ENCODE measurements at places on chromosomes 12 and 14.

- no peak for DNase-seq
These were observed 111.3 kb downstream of the DAAM1 start for GRCh38 chr14:59299731-59300130.

DNA sequence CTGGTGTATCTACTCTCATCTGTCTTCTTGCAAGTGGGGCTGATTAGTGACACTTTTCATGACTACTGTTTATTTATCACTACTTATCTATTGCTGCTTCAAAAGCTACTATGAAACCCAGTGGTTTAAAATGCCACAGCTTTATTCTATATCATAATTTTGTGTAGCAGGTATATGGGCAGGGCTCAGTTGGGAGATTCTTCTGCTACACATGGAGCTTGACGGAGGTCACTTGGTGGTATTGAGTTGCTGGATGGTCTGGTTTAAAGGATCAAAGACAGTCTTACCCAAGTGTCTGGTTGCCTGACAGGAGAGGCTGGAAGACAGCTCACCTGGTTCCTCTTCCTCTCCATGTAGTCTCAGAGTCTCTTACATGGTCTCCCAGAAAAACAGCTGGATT, 222.7 kb downstream of the TMEM132D start:
- DNase-seq = no peak

DNA sequence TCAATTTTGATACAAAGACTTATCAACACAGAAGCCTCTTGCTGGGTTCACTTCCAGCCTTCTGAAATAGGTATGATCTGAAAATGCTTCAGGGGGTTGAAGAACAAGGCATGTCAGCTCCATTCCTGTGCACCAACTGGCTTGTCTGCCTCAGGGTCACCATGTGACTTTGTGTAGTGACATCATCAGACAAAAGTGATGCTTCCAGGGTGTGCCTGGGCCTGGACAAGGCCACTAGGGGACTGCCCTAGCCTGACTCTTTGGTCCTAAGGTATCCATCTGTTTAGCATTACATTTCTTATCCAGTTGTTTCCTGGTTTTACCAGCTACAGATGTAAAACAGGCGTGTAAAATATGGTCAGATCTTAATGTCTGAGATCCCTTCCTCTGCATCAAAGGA, 155.6 kb downstream of the CAND1 start:
- no peak for DNase-seq

GRCh38 chr14:25677111-25677510, 627.2 kb upstream of the STXBP6 start:
- DNase-seq = no peak

DNA sequence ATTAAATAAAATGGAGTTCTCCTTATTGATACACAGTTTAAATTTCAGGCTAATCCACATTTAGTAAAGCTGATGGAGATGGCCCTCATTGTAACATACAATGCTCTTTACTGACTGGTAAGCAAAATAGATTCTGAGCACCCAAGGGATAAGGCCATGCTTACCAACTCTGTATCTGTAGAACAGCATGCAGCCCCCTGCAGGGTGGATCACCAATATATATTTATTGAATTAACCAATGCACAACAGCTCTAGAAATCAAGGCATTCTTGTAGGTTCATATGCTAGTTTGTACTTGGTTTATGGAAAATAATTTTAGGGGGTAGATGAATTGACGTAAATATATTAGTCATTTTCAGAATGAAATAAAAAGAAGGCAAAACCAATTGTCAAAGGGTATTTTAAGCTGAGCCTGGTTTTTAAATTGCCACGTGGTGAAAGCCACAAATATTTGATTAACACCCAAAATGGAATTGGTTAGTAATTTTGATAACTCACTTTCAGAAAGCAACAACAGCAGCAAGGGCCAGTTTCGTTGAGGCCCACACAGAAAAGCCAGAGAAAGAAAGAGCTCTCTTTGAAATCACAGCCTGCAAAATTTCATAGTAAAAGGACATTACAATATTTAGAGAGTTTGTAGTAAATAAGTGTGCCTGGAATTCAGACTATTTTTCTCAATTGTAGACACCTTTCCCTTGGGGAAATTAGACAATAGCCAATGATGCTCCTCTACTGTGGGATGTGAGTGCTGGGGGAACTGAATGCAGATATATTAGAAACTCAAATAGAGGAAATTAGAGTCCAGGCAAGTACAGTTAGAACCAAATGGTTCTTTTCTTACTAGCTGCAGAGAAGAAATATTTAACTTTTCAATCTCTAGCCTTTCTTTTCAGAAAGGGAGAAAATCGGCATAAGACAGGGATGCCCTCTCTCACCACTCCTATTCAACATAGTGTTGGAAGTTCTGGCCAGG, 216.2 kb upstream of the ABCD2 start:
- DNase-seq = no peak

DNA sequence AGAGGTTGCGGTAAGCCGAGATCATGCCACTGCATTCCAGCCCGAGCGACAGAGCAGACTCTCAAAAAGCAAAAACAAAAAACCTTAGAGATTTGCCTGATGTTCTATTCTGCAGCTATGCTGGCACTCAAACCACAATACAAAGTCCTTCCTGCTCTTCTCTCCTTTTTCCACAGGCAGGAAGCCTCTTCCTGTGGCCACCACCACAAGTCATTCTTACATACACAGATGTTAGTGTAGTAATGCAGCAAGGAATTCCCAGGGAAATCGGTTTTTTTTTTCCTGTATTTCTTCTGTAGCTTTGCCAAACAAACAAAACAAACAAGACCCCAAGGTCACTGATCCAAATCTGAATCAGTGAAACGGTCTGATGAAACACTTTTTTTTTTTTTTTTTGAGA, 104.3 kb downstream of the FIGNL2 start:
- DNase-seq = no peak

- no peak for DNase-seq
These were observed 224.3 kb upstream of the NAV3 start for GRCh38 chr12:77606348-77606747.

GRCh38 chr14:37595809-37596621, 586 bp downstream of the TTC6 start:
- DNase-seq = peak; percentile 26

GRCh38 chr12:107459641-107460040, 226.0 kb upstream of the PWP1 start:
- no peak for DNase-seq

DNA sequence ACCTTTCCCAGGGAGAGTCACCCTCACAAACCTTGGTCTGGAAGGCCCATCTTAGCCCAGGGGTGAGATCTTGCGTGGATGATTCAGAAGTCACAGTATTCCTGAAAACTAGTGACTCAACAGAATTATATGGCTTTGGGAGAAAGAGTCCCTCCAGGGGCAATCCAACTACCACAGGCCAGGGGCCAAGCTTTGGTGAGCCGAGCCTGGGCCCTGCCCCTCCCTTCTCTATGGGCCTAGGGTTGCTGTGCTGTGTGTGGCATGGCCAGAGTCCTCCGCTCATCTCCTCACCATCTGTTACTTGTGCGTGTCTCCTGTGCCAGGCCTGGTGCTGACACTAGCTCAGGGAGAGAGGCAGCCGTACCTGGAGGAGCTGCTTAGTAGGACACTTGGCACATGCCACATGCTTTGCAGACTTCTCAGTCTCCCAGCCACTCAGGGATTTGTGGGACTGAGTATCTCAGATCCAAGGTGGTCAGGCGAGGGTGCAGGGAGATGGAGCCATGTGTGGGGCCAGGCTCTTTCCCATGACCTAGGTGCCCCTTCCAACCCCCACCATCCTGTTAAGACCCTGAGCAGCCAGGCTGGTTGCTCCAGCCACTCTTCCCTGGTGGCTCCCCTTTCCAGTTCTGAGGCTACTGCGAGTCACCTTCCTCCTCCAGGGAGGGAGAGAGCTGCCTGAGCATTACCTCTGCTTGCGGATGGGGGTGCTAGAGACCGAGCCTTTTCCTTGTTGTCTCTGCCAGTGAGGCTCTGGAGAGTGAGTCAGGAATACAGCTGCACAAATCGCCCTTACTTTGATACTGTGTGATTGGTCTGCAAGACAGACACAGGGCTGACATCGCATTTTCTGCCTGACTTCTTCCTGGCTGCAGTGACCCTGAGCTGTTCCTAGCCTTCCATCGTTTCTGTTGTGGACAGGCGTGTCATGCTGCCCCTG, 94.1 kb downstream of the SLC25A47 start:
- DNase-seq = no peak

- peak; percentile 64 for DNase-seq
These were observed 2.6 kb downstream of the SIX4 start for GRCh38 chr14:60721326-60722106.

GRCh38 chr12:102652645-102653313, 172.4 kb upstream of the IGF1 start:
- no peak for DNase-seq

DNA sequence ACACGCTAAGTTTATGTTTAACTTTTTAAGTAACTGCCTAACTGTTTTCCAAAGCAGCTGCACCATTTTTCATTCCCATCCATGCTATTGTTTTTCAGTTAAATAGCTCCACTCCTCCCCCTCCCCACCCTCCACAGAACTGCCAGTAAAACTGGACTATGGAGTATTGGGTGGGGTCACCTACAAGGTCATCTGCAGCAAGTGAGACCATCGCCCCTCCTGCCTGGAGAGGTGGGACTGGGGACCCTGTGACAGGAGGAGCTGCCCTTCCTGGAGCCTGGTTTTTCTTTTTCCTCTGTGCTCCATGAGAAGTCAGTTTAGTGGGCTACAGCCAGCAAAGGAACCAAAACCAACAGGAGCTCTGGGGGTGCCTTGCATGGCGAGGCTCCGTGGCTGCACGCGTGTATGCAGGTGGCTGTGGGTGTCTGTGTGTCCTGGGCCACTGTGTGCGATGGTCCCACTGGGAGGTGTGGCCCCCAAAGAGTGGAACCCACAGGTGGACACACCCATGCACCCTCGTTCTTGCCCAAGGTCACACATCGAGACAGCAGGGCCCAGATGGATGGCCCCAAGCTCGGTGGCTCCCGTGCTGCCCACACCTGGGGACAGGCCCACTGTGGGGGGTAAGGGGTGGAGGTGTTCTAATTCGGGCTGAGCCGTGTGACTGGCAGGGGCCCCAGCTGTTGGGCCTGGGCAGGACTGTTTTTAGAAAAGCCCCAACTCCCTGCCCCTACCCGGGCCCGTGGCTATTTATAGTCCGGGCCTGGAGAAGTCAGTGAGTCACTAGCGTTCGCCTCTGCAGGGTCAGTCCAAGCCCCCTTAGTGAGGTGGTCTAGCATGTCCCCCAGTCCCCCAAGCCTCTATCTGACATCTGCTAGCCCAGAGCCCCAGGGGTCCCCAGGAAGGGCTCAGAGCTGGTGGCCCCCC, 2.3 kb upstream of the ADSS1 start:
- DNase-seq = no peak

DNA sequence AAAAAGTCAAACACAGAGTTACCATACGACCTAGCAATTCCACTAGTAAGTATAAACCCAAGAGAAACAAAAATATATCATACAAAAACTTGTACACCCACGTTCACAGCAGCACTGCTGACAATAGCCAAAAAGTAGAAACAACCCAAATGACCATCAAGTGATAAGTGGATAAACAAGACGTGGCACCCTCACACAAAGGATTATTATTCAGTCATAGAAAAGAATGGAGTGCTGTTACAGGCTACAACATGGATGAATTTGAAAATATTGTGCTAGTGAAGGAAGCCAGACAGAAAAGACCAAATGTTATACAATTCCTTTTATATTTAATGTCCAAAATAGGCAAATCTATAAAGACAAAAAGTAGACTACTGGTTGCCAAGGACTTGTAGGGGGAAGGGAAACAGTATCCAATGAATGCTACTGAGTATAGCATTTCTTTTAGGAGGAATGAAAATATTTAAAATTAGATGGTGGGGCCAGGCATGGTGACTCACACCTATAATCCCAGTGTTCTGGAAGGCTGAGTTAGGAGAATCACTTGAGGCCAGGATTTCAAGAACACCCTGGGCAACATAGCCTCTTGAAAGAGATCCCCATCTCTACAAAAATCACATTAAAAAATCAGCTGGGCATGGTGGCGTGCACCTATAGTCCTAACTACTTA, 41.9 kb downstream of the SPTLC2 start:
- no peak for DNase-seq

- no peak for DNase-seq
These were observed 116.6 kb downstream of the GCH1 start for GRCh38 chr14:54785778-54786770.

DNA sequence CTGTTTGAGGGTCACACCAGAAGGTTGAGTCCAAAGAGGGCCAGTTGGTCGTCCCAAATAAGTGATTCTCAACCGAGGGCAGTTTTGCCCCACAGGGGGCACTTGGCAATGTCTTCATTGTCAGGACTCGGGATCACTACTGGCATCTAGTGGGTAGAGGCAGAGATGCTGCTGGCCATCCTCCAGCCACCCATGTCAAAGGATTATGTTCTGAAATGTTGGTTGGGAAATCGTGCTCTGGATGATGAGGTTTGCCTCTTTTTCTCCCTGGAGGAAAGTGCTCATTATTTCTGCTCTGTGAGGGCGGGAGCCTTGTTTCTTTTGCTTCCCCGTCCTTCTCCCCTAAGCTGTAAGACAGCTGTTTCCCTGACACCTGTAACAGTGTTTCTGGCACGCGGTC, 3.6 kb downstream of the ZNF839 start:
- DNase-seq = peak; percentile 54
